Activated naive CD4-positive, alpha-beta T cell treated with anti-CD3 and anti-CD28 coated beads, Interleukin-2, amount 50 U/mL, for 16 hours (primary cell): ENCODE measurements at places on chromosomes 4 and X.

DNA sequence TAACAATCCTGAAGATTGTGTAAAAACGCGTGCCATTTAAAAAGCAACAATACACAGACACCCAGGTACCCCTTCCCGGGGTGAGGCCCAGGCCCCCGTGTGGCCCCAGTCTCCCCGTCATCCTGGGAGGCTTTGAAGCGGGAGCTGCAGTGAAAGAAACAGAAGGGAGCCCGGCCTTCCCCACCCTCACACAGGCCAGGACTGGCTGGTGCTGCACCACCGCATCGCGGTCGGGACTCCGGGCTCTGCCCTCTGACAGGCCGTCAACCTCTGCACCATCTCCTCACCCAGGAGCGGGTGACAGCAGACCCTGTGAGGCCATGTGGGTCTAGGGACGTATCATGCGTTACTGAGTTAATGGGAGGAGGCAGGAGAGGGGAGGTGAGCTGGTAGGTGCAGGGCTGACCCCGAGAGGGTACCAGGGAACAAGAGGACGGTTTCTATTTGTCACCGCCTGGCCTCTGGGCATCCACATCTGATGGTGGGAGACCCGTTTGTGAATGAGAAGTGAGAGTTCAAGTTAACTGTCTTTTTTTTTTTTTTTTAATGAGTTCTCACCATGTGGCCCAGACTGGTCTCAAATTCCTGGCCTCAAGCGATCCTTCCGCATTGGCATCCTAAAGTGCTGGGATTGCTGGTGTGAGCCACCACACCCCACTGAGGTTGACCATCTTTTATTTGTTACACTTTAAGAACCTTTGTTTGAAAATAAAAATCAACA, 27.3 kb downstream of the PIGG start:
- no peak for DNase-seq

DNA sequence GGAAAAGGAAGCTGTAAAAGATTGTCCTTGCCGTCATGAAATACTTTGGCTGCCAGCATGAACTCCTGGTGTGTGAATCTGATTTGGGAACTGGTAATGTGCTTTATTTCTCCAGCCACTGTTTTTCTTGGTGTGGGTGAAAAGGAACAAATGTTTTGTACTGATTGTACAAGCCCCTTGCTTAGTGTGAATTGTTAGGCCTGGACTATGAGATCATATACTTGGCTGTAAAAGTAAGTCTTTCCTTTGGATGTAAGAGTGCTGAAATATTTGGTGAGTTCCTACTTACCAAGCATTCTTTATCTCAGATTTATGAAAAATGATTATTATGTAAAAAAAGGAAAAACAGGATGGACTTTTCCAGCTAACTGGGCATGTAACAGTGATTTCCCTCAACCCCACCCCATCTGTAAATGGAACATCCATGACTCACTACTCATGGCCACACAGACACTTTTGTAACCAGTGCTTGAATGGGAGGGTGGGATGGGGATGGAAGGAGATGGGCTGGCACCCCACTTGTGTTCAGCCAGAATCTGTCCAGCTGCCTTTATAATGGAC, 6.3 kb downstream of the FNIP2 start:
- DNase-seq = no peak

DNA sequence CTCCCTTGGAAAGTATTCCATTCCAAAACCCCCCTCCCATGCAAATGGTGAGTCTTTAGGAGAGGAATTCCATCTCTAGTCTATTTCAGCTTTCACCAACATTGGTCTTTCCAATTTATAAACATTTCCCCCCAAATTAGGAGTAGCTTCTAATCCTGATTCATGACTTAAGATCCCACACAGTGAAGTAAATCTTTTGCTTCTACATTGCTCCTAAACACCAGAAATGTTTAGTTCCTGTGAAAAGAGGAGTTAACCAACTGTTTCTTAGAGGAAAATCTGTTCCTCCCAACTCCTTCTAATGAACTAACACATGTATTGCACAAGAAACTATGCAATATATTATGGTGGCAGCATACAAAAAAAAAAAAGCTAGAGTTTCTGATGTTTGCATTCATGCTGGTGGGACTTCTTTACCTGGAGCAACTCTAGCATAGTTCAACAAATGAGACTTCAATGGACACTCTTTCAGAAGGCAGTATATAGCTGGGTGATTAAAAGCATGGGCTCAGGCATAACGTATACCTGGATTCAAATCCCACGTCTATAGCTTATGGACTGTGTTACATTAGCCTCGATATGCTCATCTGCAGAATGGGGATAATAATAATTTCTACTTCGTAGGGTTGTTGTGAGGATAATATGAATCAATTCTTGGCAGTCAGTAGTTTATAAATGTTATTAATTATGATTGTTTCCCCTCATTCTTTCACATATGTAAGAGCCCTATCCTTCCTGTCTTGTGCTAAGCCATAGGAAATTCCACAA, 131.6 kb upstream of the TMEM164 start:
- no peak for DNase-seq

GRCh38 chr4:141340458-141340857, 119.8 kb downstream of the ZNF330 start:
- DNase-seq = no peak

DNA sequence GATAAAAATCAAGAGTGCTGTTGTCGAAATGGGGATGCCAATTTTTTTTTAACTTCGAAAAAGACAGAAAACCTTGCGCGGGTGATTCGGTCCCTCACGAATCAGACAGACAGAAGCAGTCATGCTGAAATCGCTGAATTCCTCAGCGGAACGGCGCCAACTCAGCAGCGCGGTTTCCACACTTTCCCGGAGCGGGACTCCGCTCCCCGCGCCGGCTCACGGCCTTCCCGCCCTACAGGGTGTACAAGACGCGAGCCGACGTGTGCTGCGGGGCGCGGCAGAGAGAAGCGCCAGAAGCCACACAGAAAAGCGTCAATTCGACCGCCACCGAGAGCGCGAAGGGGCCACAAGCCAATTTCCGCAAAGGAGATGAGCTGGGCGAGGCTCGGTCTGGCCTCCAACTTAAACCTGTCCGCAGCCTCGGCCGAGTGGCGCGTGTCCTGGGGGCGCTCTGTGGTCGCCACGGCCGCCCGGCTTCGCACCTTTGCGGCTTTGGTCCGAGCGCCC, 1.3 kb downstream of the NEXMIF start:
- peak; percentile 27 for DNase-seq

DNA sequence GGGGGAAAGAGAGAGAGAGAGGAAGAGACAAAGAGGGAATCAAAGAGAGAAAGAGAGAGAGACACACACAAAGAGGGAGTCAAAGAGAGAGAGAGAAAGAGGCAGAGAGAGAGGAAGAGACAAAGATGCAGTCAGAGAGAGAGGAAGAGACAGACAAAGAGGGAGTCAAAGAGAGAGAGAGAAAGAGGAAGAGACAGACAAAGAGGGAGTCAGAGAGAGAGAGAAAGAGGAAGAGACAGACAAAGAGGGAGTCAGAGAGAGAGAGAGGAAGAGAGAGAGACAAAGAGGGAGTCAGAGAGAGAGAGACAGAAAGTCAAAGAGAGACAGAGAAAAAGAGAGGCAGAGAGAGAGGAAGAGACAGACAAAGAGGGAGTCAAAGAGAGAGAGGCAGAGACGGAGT, 45.5 kb downstream of the MAGEA9 start:
- no peak for DNase-seq

DNA sequence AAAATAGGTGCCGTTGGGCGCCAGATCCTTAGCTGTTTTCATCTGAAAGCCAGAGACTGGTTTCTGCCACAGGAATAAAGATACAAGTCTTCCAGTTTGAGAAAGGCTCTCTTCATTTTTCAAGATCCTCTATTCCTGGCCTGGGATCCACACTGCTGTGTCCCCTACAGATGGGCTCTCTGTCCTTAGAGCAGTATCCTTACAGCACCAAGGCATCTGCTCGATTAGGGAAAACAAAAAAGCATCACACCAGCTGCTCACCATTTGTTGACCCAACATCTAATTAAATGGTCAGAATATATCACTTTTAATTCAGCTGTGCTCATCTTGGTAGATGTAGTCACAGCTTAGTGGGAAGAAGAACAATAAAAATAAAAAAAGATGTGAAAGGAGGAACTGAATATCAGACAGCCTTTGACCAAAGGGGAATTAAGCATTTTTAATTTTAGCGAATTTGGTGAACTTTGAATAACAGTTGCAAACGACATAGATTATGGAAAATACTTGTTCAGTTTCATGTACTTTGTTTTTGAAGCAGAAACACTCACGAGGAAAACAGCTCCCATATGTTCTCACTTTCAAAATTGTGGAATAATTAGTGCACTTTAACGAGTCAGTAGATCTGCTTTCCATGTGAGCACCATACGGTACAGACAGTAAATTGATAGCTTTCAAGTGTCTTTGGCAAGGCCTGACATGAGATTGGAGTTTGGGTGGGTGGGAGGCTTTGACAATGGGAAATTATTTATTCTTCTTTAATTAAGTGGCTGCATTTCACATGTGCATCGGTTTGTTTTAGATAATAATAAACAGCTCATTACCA, 148.4 kb upstream of the CLNK start:
- no peak for DNase-seq

- DNase-seq = no peak
Observed at GRCh38 chr4:123102897-123103471, 180.6 kb upstream of the NUDT6 start.

DNA sequence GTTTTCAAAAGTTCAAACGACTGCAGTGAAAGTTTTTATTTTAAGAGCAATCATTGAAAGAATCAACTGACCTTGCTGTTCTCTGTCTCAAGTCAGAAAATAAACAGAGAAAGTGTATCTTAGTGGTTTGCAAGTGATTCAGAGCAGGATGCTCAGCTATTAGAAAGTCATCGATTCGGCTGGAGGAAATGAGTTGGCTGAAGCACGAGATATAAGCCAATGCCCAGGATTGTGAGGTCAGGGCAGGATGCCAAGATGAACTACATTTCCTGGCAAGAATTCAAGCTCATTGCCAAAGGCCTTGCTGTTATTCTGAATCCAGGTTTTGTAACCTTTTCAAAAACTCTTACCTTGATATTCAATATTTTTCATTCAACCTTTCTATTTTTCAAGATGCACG, 541.4 kb upstream of the BOD1L1 start:
- no peak for DNase-seq

GRCh38 chrX:109704563-109704962, 28.5 kb downstream of the ACSL4 start:
- no peak for DNase-seq
